Stimulated activated naive CD4-positive, alpha-beta T cell treated with Interleukin-2 at 50 U/mL for 16 hours (primary cell): ENCODE measurements at places on chromosomes 6 and 20.

- DNase-seq = no peak
These were observed 35.8 kb downstream of the SLC2A4RG start for GRCh38 chr20:63775096-63775978.

- peak; percentile 21 for DNase-seq
These were observed 717 bp downstream of the CSNK2A1 start for GRCh38 chr20:542777-543368.

GRCh38 chr6:113172531-113172966 lies 684.6 kb upstream of the MARCKS start:
- DNase-seq = no peak

- DNase-seq = no peak
These were observed 61.8 kb downstream of the BTBD3 start for GRCh38 chr20:11979306-11979990.

- no peak for DNase-seq
These were observed 1.1 kb upstream of the ASIP start for GRCh38 chr20:34240121-34240520.

- DNase-seq = no peak
These were observed 130.5 kb downstream of the MRPL14 start for GRCh38 chr6:43996618-43997344.

DNA sequence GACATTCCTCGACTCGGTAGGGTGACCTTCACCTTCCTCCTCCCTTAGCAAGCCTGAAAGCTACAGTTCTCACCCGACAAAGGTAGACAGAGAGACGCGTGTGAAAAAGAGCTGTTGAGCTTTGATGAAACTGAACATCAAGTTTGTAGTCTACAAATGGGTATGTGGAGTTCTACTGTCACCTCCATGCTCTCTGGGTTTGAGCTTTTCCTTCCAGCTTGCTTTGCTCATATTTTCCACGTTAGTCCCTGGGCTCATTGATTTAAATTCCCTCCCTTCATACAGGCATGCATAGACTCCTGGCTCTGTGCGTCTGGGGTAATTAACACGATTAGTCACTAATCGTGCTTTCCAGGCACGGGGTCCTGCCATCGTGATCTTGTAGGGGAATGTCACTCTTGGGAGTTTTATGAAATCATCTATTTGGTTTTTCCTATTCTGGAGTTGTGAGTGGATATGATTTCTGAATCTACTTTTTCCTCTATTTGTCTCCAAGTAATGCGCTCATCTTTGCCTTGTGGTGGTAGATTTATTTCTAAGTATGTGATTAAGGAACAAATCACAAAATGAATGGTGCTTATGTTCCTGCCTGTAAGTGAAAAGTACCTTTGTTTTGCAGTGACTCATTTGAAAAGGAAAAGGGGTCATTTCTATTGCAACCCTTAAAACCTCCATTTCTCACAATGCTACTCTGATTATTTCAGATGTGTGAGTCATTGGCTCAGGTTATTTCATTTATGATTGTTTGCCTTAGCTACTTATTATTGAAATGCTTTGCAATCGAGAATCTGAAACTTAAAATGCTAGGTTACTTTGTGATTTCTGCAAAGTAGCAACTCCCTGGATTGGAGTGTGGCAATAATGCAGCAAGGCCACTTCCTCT lies 154.6 kb downstream of the ZDHHC14 start:
- DNase-seq = no peak

DNA sequence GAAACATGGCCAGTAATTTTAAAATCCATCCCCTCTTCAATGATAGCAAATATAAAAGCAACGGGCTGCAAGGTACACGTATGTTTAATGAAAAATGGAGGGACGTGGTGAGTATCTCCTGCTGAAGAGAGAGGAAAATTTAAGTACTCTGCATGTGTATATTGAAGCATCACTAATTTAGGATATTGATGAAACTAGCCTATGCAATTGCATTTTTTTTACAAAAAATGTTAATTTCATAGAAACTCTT lies 362 bp upstream of the TMX4 start:
- no peak for DNase-seq

DNA sequence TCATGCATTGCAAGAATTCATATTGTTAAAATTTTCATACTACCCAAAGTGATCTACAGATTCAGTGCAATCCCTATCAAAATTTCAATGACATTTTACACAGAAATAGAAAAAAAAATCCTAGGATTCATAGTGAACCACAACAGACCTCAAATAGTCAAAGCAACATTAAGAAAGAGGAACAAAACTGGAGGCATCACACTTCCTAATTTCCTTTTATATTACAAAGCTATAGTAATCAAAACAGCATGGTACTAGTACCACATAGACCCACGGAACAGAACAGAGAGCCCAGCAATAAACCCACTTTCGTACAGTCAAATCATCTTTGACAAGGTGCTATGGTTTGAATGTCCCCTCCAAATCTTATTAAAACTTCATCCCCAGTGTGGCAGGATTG lies 39.7 kb downstream of the NTSR1 start:
- no peak for DNase-seq

GRCh38 chr6:128343706-128344105 lies 176.7 kb downstream of the PTPRK start:
- no peak for DNase-seq

DNA sequence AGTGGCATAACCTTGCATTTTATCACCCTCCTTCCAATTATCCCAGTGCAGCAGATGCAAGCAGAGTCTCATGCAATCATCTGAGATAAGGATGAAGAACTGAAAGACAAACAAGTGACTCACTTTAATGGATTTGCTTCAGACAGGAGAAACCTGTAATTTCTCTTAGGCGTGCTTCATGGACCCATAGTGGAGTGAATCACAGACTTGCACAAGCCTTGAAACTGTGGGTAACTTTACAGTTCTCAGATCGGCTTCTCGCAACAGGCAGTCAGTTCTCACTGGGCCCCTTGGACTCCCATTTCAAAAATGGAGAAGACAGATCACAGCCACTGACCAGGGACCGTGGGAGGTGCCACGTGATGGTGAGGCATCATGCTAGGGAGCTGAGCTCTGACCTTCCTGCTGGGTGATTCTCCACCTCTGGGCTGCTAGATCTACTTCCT lies at the start of gene ADGRF4:
ADGRF4 (plus strand) TSS at position 239 of the 446 bp plus-strand sequence. CDS start 8,666 bp downstream, outside the sequence.
- DNase-seq = peak; percentile 0

GRCh38 chr6:159919800-159920199 lies 29.0 kb downstream of the MAS1 start:
- no peak for DNase-seq

DNA sequence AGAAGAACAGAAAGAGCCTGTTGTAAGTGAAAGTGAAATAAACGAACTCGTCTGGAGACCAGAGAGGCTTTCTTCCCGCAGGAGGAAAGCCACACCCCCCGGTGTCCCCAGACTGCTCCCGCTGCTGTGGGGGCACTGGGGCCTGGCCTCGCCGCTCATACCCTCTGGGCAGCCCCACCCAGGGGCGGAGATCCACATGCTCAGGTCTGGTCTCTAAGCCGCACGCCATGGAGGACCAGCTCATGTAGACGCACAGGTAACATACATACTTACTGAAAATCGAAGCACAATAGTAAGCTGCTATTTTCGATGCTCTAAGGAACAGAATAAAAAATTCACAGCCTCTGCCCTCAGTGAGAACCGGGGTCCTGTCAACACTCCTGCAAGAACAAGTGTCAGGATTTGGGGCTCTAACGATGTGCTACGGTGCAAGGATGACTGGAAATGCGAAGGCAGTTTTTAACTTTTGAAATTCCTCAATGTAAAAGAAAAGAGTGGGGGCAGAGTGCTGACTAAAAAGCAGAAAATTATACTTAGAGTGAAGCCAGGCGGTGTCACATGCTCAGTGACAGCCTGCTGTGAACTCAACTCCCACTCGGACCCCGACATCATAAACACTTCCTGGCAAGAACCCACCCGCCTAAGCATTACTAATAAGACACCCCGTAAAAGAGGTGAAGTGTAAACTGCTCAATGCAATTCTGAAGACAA lies 110.5 kb downstream of the IRF4 start:
- peak; percentile 78 for DNase-seq

DNA sequence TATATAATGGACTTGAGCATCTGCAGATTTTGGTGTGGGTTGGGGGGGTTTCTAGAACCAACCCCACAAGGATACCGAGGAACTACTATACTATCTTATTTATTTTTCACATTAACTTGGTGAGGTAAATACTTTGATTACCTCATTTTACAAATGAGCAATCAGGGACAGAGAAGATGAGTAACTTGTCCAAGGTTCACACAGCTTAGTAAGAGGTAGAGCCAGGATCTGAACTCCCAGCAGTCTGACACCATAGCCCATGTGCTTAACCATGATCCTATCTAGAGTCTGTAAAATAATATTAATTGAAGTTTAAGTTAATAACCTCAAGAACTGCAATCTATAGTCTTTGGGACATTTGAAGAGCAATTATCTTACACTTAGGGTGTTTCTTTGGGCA lies 28.6 kb downstream of the DHX35 start:
- DNase-seq = no peak

DNA sequence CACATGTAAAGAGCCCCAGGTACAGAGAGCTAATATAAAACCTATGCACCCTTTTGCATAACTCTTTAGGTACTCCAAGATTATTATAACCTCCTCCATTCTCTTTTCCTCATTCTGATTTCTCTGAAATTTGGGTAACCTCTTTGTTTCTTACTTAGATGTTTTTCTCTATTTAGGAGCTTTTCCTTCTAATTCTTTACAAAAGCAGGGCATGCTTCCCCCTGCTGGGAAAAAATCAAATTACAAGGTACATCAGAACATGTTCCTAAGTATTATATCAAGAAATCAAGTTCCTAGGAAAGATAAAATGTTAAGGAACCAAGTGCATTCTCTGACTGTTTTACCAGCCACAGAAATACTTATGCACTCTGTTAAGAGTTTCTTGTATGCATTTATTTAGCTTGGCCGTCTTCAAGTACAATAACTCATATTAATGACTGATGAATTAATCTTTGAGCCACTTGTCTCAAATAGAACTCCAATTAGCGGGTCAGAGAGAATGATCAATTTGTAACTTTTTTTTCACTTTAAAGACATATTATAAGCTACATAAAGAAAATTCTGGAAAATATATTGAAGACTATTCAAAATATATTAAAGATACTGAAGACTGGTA lies 2.1 kb downstream of the KHDRBS2 start:
- no peak for DNase-seq

- DNase-seq = no peak
These were observed 2.9 kb downstream of the RGL2 start for GRCh38 chr6:33295621-33296369.

DNA sequence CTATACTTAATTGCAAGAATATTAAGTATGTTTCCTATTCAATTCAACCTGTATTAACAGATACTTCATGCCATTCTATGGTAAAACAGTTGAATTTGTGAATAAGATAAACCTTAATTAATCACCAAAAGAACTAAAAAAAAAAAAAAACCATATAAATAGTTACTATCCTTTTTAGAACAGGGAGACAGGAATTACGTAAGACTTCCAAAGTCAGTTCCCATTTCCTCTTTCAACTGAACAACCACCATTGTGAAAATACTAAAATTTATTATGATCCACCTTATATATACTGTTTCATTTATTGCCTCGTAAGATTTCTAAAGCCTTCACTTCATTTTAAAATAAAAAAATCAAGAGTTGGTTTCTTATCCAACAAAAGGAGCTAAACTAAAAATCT lies 9.4 kb downstream of the CCNC start:
- no peak for DNase-seq

- DNase-seq = no peak
These were observed 113.6 kb downstream of the CD24 start for GRCh38 chr6:106860940-106861339.

GRCh38 chr6:130603391-130603790 lies 223.8 kb upstream of the SMLR1 start:
- no peak for DNase-seq

DNA sequence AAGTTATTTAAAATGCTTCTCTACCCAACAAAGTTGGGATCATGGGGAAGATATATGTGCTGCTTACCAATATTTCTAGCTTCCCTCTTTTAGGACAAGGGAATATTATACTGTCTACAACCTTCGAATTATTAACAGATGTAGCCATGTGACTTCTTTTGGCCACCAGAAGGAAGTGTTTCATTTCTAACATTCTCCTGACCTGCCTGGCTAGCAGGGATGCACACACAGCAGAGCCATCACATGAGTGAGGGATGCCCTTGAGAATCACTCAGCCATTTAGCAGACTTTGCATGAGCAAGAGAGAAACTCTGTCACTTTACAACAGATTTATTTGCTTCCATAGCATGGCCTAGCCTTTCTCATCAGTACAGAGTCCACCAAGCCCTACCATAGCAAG lies 230.7 kb upstream of the MARCKS start:
- no peak for DNase-seq

GRCh38 chr20:53853111-53853713 lies 217.2 kb downstream of the BCAS1 start:
- DNase-seq = no peak

GRCh38 chr6:5763407-5763806 lies 243.3 kb downstream of the NRN1 start:
- DNase-seq = no peak

GRCh38 chr6:17277256-17277655 lies 3.9 kb upstream of the RBM24 start:
- DNase-seq = no peak

DNA sequence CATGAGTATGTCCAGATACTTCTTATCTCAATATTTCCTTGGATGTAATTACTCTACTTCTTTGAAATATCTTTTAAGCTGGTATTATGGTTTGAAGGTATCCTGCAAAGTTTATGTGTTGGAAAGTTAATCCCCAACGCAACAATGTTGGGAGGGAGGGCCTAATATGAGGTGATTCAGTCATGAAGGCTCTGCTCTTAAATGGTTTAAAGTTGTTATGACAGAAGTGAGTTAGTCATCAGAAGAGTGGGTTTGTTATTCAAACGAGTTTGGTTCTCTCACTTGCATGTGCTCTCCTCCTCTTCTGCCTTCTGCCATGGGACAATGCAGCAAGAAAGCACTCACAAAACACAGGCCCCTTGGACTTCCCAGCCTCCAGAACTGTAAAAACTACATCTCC lies 176.3 kb downstream of the KCNQ5 start:
- DNase-seq = no peak

GRCh38 chr20:59027741-59028320 lies 4.3 kb downstream of the ATP5F1E start:
- no peak for DNase-seq

DNA sequence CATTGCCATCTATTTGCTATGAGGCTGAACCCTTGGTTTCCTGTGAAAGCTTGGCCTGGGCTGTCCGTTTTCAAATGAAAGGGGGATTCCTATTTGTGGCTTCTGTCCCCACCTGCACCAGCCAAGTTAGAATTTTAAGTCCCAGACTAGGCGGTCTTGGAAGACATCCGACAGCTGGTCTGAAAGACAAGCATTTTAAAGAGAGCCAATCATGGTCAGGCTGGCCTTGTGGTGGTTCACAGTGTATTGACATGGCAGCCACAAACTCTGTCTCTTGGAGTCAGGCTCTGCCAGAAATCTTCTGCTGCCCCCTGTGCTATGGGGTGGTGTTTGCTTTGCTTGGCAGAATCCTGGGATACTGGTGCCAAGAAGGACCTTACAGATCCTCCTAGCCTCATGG lies 319.2 kb upstream of the MOCS1 start:
- no peak for DNase-seq

DNA sequence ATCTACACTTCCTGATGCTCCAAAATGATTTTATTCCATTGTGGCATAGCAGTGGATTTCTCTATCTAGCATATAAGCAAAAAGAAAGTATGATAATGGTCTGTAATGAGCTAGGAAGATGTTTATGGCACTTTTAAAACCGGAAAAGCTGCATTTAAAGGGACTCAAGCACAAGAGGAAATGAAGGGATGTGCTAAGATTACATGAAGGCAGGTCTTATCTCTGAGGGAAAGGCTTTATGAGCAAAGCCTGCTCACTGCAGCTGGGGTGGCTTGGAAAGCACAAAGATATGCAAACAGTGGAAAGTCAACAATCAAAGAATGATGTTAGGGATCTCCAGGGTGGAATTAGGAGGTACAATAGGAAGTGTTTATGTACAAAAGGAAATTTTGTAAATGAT lies 138.2 kb downstream of the TENT5A start:
- DNase-seq = no peak
